Spinal cord (tissue), 10 donors: ENCODE measurements at places on chromosomes 12 and 14. TPM values are rescaled to one million over a fixed set of nuclear protein-coding genes. Genes with fewer than 3 reads are reported as not detected.

MFAP5 gene
- polyA plus RNA-seq: 40.2 TPM

NPAS3 gene
- 77.3 TPM for polyA plus RNA-seq

AQP6 gene
- 9.2 TPM for polyA plus RNA-seq

AGAP2 gene
- polyA plus RNA-seq: 109 TPM

CSRP2 gene
- 63.4 TPM for polyA plus RNA-seq

ACTR10 gene
- 137 TPM for polyA plus RNA-seq
